ENCODE measurements at places on chromosomes 4 and X.
A peak's percentile ranks its signal among the peaks of the same experiment; 100 is the strongest.

DNA sequence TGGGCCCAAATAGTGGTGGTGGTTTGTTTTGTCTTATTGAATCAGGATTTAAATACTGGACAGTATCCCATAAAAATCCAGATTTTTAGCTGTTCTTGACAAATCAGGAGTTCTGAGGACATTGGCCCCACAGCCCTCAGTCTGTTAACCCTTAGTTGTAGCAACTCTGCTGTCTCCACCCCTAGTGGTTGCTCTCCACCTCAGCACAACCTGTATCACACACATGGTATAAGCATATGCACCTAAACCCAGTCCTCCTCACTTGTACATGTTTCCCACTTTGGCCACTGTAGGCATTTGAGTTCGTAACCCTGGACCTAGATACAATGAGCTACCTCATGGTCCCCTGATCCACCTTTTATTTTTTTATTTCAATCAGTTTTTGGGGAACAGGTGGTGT, 75.9 kb downstream of the MRPL1 start:
- DNase-seq, result no peak

DNA sequence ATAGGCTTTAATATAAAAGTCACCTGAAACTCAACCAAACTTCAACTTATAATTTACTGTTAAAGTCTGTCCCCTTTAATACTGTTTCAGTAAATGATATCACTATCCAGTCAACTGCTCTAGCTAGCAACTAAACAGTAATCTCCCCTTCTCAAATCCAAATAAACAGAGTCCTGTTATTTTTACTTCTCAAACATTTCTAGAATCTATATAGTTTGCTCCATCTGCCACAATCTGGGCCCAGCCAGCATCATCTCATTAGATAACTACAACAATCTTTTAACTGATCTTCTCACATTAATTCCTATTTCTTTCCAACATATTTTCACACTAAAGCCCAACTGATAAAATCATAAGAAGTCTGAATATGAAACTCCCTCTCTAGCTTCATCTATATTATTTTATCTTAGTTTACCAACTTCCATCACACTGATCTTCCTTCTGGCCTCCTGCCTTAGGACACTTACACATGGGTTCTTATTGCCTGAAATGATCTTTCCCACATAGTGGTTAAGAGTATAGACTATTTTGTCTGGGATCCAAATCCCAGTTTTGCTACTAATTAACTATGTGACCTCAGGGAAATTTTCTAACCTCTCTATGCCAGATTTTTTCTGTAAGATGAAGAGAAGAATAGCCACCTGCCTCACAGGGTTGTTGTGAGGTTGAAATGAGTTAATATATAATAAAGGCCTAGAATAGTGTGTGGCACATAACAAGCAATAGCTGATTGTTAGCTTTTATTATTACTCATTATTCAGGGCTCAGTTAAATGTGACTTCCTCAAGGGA, 18.6 kb downstream of the TBCK start:
- no peak for DNase-seq

DNA sequence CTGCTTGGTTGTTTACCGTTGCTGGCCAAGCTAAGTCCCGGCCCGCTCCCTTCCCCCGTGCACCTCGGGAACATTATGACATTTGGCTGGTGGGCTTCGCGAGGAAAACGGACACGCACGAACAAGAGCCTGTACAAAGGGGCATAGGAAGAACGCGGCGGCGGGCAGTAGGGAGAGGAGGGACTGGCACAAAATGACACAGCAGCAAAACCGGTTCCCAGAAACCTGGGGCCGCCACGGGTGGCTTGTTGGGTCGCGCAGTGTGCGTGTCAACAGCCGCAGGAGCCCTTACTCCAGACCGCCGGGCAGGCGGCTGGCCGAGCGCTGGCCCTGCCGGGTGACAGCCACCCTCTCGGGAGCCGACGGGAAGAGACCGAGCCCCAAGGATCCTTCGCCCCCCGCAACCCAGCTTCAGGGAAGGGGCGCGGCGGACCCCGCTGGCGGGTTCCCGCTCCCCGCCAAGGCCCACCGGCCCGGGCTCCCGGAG, 1.6 kb upstream of the LIN54 start:
- DNase-seq, result peak; percentile 66

DNA sequence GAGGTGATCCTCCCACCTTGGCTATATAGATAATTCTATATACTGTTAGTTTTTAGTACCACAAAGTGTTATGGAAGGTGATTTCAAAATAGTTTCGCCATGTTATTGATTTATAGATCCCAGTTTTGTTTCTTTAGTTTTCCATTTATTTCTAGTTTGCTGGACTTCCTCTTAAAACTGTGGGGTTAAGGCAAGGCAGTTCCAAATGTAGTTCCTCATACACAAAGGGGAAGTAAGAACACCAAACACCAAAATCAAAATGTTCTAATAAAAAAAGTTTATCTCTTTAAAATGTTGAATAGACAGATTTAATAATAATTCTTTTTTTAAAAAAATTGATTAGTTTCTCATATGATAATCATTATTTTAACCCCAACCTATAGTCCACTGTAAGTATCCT, 6.8 kb upstream of the CISD2 start:
- no peak for DNase-seq
